ENCODE measurements at places on chromosomes 7 and 10.

DNA sequence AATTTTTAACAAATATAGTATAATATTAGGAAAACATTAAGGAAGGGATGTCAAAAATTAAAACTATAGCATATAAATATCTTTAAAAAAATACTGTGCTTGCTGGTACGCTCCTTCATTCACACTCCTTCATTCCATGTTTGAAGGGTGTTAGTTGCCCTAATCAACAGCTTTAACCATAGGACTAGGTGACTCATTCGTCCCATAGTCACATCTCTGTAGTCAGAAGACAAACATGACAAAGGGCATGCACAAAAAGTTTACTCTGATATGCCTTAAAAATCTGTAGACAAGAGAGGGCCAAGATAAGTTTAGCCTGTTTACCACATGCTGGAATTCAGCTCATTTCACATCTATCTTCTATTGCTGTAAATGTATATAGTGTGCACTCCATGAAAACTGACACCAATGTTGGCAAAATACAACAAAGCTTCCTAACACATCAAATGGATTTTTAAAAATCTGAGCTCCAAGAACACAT lies 646 bp downstream of the FAM13C start:
- no peak for DNase-seq

- DNase-seq, result no peak
Measured at GRCh38 chr7:101365956-101366355, 3.3 kb downstream of the COL26A1 start.

- DNase-seq, result no peak
Measured at GRCh38 chr10:72006026-72006425, 41.8 kb downstream of the CHST3 start.

DNA sequence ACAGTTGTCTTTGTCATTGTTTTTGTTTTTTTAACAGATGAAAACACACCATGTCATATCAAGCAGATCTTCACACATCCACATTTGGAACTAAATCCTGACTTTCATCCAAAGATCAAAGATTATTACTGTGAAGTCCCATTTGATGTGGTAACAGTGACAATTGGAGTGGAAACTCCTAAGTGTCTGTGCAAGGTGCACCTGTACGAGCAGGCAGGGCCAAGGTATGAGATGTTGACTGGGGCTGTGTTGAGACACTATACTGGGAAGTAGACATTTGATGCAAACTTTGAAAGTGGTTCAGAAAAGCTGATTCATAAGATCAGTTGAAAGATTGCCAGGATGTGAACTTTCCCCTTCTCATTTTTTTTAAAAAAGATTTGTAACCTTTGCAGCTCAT lies 152.3 kb downstream of the CPED1 start:
- DNase-seq, result no peak

DNA sequence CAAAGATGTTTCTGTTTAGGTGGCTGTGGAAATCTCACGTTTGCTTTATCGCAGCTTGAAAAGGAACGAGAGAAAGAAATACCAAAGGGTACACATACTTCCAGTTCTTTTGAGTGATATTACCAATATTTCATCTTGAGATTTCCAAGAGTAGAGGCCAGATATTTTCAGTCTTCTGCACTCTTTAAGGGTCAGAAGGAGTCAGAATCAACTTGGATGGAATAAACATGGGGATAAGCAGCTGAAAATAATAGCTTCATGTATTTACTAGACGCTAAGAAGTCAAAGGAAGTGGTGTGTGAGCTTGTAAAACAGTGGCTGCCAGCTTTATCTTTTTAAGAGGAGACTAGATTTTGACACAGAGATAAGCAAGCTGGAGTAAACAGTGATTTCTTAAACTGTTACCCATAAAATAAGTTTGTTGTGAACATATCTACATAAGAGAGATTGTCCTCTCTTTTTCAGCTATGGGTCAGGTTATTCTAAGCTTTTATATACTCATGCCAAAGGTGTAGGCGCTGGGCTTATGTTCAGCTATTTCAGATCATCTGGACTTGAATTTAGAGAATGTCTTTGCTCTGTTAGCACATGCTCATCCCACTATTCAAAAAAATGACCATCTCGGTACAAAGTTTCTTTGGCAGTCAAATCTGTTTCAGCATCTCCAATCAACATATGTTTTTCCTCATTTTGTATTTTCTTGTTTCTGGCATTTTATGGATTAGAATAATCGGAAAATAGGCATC lies 170.8 kb upstream of the TCF7L2 start:
- DNase-seq, result no peak

- peak; percentile 70 for DNase-seq
Measured at GRCh38 chr7:133023370-133024071, 58.4 kb downstream of the CHCHD3 start.

- no peak for DNase-seq
Measured at GRCh38 chr7:142808802-142809583, 38.2 kb downstream of the PRSS2 start.

GRCh38 chr7:107728276-107728675 lies 15.7 kb upstream of the CBLL1 start:
- no peak for DNase-seq

- no peak for DNase-seq
Measured at GRCh38 chr7:43640679-43641078, 57.8 kb downstream of the STK17A start.

GRCh38 chr10:96851281-96851680 lies 19.2 kb downstream of the LCOR start:
- no peak for DNase-seq

- no peak for DNase-seq
Measured at GRCh38 chr10:97520520-97520919, 21.8 kb downstream of the UBTD1 start.

DNA sequence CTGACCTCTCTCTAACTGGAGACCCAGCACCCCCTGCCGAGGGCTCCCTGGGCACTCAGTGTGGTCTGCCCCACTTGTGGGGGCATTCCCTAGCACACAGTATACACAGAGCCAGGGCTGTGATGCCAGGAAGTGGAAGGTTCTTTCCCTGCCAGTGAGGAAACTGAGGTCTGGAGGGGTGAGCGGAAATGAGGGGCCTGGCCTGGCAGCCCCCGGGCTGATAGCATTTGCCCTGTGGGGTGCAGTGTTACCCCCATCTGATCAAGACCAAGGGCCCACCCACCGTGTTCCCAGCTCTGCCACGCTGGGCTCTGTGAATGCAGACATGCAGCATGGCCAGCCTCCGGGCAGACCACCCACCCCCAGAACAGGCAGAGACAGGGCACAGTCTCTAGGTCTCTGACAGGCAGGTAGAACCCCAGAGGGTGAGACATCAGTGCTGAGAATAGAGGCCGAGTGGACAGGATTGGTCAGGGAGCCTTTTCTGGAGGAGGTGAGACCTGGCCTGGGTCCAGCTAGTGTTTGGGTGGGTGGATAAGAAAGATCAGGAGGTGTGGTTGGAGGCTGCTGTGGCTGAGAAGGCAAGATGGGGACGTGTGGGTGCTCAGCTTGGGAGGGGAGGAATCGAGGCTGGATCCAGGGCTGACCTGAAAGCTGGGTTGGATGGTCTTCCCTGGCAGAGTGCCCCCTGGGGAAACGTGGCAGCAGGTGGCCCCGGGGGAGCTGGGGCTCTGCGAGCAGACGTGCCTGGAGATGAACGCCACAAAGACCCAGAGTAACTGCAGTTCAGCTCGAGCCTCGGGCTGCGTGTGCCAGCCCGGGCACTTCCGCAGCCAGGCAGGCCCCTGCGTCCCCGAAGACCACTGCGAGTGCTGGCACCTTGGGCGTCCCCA lies 10.8 kb upstream of the ZNF862 start:
- no peak for DNase-seq

- no peak for DNase-seq
Measured at GRCh38 chr10:79025199-79025832, 43.5 kb upstream of the ZMIZ1 start.

GRCh38 chr7:95859429-95859828 lies 87.1 kb downstream of the DYNC1I1 start:
- peak; percentile 45 for DNase-seq

DNA sequence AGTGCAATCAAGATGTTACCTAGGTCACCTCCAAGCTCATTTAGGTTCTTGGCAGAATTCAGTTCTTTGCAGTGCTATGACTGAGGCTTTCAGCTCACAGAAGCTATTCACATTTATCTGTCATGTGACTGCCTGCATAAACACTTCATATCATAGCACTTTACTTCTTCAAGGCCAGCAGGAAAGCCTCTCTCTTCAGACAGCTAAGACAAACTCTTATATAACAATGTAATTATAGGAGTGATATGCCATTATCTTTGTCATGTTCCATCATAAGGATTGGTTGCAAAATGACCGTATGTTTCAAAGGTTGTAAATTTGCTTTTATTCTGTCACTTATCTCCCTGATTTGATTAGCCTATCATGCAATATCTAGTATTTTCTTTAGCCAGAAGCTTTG lies 78.8 kb upstream of the TMEM196 start:
- no peak for DNase-seq

- DNase-seq, result no peak
Measured at GRCh38 chr7:105987046-105987445, 24.0 kb downstream of the CDHR3 start.

- DNase-seq, result peak; percentile 26
Measured at GRCh38 chr7:31408140-31408729, 67.7 kb upstream of the NEUROD6 start.

DNA sequence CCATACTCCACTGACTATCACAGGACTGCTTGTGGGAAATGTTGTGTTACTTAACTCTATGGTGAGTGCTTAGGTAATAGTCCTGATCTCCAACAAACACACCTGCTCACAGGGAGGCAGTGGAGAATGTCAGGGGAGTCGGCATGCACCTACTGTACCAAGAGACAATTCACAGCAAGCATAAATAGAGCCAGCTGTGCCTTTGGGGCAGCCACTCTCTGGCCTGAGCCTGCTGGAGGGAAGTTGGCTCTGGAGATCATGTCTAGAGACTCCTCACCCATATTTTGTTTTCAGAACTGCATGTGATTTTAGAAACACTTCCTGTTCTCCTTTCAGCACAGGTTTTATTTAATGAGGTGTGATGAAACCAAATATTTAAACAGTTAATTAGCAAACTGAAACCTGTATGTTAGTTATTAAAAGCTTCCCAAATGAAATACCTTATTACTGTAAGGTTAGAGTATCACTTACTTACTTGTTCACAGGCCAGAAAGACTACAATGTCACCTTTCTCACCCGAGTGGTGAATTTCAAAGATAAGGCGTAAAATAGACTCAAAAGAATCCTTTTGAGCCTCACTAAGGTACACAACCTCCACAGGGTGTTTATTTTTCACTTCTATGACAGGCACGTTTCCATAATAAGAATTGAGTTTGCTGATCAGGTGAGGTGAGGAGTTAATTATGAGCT lies 21.8 kb downstream of the DHX32 start:
- DNase-seq, result no peak

DNA sequence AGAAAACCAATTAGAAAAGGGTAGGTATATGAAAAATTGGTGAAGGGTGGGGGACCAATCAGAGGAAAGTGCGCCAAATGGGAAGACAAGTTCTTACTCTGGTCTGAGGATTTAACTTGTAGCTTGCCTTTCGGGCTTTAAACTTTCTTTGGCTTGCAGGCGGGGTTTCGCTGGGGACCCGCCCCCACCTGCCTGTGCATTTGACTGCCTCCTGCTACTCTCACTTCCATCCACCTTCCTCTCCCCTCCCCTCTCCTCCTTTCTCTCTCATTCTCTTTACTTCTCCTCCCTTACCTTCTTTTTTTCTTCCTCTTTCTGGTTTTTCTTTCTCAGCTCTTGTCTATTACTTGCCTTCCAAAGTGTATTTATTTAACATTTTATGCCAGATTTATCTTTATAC lies 278.8 kb downstream of the DNAJB9 start:
- no peak for DNase-seq

DNA sequence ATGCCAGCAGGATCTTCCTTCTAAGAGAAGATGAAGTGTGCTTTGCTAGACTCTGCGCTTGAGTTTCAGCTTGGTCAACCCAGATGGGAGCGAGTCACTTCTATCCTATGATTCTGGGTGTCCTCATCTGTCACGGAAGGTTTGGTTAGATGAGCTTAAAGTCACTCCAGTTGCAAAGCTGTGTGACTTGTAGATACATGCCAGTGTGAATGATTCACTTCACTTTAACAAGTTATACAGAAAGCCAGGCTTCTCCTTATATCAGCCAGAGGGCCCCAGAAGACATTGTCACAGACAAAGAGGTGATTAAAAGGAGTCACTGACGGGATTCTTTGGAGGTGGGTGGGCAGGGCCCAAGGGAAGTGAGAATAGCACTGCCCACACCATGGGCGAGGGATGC lies 122.6 kb upstream of the PFKP start:
- DNase-seq, result no peak

DNA sequence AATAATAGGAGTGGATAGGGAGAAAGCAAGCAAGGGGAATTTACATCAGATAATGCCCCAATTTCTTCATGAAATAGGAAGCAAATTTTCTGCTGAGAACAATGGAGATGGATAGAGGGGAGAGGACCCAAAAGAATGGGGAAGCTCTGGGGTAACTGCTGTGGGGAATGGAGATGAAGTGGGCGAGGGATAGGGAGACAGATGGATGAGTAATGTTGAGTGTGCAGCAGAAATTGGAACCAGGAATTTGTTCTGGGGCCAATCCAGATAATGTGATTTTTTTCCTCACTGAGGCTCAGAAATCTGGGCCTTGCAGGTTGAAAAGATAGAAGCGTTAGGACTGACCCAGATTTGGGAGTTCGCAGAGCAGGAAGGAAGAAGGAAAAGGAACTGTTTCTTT lies 24.5 kb upstream of the MRC1 start:
- no peak for DNase-seq

- DNase-seq, result no peak
Measured at GRCh38 chr7:95490231-95490762, 4.6 kb downstream of the ASB4 start.

DNA sequence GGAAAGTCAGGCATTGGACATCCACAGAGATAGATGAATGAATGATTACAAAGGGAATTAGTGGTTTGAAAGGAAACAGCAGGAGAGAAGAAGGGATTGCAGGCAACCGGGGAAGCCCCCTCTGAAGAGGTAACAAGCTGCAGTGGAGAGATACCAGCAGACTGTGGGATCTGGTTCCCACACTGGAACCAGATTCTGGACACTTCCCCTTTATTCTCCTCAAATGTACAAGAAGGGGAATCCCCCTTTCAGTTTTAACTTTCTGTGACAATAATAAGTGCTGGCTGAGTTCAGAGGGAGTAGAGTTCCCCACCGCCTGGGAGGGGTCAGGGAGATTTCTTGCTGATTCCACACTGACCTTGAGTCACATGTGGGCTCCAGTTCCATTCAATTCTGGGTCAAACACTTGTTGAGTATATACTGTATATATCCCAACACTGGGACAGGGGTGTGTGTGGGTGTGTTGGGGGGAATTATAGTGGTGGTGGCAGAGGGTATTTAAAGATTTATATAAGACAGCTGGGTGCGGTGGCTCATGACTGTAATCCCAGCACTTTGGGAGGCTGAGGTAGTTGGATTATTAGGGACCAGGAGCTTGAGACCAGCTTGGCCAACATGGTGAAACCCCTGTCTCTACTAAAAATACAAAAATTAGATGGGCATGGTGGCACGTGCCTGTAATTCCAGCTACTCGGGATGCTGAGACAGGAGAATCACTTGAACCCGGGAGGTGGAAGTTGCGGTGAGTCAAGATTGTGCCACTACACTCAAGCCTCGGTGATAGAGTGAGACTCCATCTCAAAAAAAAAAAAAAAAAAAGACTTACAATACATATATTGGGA lies 16.5 kb upstream of the DDIT4 start:
- DNase-seq, result no peak

Measured in astrocyte of the cerebellum (primary cell).